T-cell (primary cell): ENCODE measurements at places on chromosomes 3 and 15.

GRCh38 chr15:78831229-78832207 is 20.3 kb upstream of the ADAMTS7 start:
- DNase-seq, result no peak

DNA sequence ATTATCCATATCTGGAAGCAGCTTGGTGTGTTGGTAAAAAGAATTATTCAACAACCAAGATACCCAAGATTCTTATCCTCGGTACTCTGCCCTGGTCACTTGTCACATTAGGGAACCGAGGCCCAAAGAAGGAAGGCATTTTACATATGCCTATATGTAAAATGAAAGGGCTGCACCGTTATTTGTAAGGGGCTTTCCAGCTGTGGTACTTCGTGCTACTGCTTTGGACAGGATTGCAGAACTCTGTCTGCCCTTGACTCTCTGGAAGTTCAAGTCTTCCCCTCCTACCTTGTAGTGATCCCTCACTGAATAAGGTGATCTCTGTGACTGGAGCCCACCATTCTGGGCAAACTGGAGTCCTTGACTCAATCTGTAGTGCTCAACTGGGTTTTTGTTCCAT is 198.9 kb upstream of the TOPAZ1 start:
- DNase-seq, result no peak

GRCh38 chr3:25489858-25490593 is 62.0 kb downstream of the RARB start:
- no peak for DNase-seq

DNA sequence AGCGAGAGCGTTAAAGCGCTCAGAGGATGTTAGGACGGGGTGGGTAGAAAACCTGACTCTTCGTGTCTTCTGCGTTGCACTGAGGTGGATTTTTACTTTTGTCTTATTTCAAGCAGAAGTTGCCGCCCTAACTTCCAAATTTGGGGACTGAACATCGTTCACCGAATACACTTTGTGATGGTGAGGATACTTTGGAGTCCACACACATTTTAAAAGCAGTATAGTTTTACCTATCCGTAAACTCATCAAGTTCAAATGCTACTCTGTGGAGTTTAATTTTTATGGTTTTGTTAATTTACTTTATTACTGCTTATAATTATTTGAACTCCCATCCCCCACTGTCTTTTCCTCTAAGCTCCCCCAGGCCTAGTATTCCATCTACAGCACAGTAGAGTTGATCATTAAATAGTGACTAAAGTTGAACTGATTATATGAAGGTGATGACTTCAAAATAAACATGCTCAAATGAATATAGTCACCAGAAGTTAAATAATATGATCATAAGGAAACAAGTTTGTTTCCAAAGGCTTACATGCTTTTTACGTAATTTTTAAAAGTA is 617 bp upstream of the EOGT start:
- no peak for DNase-seq

GRCh38 chr15:101652786-101653430 is 727 bp upstream of the TM2D3 start:
- no peak for DNase-seq

- no peak for DNase-seq
These were observed 48.9 kb downstream of the ASB7 start for GRCh38 chr15:100651253-100651652.

- no peak for DNase-seq
These were observed 103.3 kb downstream of the WDR76 start for GRCh38 chr15:43930079-43930478.

- no peak for DNase-seq
These were observed 345.6 kb downstream of the MCTP2 start for GRCh38 chr15:94576889-94577533.

DNA sequence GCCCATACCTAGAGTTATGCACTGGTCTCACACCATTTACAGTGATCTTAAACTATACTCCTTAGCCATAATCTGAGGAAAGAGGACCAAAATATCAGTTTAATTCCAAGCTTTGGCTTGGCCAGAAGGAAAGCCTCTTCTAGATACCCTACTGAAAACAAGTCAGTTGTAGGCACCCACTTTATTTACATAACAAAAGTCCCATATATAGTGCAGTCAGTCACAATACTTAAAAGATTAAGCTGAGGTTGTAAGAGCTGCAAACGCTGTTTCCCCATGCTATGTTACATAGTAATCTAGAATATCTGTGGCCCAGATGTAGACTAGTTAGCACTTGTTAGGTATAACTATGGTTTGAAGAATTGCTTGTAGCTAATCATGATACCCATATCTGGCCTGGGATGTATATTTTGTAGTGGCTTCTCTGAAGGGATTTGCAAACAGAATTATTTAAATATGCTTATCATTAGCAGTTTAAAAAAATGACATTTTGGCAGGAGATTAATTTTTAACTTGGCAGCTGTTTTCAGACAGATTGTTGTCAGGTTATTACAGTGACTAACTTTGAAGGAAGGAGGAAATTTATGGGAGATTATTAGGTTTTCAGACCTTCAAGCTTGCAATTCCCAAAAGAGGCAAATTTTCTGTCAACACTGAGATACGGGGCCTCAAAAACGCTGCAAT is 160.4 kb upstream of the SLC2A2 start:
- no peak for DNase-seq

DNA sequence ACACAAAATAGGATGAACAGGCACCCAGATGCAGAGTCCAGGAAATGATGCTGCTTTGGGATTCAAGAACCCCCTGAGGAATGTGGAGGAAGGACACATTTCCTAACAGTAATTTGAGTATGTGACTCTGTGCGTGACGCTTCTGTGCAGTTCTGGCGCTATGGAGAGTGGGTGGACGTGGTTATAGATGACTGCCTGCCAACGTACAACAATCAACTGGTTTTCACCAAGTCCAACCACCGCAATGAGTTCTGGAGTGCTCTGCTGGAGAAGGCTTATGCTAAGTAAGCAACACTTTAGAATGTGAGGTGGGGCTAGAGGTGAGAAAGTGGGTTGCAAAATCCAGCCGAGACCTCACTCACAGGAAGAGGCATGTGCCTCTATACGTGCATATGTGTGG is 28.3 kb downstream of the CAPN3 start:
- no peak for DNase-seq
